ENCODE measurements at places on chromosomes 7 and 10.

DNA sequence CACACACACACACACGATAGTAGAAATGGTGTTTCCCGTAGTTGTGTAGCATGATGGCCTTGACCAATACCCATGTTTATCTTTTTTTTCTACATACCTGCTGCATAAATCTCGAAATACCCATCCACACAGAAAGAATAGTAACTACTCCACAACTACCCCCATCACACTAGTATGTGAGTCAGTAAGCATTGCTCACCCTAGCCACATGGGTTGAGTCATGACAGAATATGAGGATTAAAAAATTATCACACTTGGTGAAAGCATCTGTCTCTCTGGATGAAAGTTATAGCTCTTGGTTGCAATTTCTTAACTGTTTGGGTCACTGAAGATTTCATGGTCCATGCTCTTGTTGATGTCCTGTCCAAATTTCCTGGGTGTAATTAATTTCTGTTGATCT, 103.4 kb upstream of the MDFIC start:
- peak; percentile 9 for DNase-seq

DNA sequence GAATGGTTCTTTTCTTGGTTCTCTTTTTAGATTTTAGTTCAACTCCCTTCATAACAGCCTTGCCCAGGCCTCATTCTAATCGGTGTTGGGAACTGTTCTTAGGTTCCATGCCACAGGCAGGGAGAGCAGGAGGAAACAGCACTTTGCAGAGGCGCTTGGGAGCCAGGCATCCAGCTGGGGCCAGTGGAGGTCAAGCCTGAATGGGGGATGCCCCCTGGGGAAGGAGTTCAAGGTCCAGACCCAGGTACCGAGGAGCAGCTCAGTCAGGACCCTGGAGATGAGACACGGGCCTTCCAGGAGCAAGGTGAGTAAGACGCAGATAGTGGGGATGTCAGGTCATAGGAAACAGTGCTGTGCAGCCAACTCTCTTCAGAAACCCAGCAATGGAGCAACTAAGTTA, 4.5 kb downstream of the ZSCAN25 start:
- no peak for DNase-seq

DNA sequence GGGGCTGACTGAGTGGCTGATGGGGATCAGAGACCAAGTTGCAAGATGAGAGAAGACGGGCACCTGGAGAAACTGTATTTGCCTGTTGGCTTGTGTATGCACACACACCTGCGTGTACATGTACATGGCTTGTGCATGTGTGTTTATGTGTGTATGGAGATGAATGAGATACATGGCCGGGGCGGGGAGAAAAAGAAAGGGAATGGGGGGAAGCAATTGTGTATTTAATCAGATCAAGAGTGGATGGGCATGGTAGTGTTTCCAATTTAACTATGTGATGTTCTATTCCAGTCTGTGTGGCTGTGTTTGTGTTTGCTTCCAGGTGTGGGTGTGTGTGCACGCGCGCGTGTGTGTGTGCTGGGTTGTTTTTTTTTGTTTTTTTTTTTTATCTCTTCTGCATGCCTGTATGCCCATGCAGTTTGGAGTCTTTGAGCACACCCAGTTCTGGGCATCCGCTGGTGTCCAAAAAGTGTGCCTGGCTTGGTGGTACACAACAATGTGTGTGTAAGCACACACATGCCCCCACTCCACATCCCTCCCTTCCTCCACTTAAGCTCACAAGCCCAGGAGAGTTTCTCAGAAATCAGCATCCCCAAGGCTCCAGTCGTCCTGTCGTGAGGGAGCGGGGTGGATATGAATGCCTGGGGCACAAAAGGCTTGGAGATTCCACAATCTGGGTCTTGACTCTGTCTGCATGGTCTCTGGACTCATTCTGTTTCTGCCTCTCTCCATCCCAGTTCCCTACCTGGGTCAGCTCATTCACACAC, 2.5 kb upstream of the VGF start:
- DNase-seq = no peak

- no peak for DNase-seq
These were observed 20.7 kb downstream of the IFIT3 start for GRCh38 chr10:89348481-89348880.

GRCh38 chr7:138563808-138564207, 103.7 kb downstream of the TRIM24 start:
- DNase-seq = no peak

DNA sequence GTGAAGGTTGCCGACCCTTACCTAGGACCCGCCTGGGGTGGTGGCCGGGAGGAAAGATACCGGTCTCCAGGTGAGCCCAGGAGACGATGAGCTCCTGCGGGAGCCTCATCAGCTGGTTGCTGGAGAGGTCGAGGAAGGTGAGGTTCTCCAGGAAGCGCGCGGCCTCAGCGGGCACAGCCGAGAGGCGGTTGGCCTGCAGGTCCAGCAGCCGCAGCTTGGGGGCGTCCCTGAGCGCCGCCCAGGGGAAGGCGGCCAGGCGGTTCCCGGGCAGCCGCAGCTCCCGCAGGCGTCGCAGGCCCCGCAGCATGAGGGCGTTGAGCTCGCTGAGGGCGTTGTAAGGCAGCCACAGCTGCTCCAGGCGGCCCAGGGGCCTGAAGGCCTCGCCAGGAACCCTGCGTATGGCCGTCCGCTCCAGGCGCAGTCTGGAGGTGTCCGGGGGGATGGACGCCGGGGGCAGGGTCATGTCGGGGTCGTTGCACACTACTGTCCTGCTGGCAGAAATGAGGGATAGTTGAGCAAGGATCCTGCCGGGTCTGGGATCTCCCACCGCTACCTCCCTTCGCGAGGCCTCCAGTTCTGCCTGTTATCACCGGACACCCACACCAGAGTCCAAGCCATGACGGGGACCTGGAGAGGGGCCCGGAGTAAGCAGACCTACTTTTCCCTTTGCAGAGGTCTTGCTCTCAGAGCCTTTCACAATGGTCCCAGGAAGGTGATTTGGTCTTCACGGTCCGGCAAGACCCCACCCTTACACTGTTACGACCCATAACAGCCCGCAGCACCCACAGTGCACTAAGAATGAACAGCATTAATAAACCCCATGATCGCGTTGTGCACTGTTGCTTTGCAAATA, 3.9 kb downstream of the LRIT1 start:
- no peak for DNase-seq

- no peak for DNase-seq
These were observed 90.2 kb downstream of the TMEM26 start for GRCh38 chr10:61363006-61363405.

GRCh38 chr10:75646218-75646915, 214.9 kb downstream of the LRMDA start:
- DNase-seq = no peak

DNA sequence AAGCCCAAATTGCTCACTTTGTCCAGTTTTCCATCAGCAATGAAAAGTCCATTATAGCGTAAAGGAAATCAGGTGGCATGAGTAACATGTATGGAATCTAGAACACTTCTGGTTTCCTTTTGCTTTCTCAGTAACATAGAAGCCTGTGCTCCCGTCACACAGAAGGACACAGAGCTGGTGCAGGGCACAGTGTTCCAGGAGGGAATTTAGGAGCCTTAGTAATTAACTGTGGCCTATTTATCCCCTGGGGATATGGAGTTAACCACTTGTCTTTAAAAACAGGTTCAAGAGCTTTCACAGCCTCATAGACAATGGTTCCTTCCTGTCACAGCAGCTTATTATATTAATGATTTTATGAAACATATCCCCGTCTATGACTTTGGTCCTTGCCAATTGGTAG, 189.9 kb downstream of the NEBL start:
- DNase-seq = no peak

GRCh38 chr10:92847202-92847864, 987 bp upstream of the EXOC6 start:
- no peak for DNase-seq

- no peak for DNase-seq
These were observed 591.0 kb upstream of the PFKP start for GRCh38 chr10:2476218-2476811.

Measured in H54 (cell line).